ENCODE measurements at places on chromosomes 3 and 15. TPM values are rescaled to one million over a fixed set of nuclear protein-coding genes. Genes with fewer than 3 reads are reported as not detected.

Gene GRM2
- total RNA-seq: 0.66 TPM

GRCh38 chr15:57337868-57338411, 38.4 kb upstream of the CGNL1 start:
- DNase-seq: peak; percentile 53

GRCh38 chr3:48429960-48430707, at the start of gene PLXNB1:
PLXNB1 (minus strand) TSS chr3:48430086; CDS start chr3:48424611, 5,475 bp downstream.
- peak; percentile 40 for DNase-seq

DNA sequence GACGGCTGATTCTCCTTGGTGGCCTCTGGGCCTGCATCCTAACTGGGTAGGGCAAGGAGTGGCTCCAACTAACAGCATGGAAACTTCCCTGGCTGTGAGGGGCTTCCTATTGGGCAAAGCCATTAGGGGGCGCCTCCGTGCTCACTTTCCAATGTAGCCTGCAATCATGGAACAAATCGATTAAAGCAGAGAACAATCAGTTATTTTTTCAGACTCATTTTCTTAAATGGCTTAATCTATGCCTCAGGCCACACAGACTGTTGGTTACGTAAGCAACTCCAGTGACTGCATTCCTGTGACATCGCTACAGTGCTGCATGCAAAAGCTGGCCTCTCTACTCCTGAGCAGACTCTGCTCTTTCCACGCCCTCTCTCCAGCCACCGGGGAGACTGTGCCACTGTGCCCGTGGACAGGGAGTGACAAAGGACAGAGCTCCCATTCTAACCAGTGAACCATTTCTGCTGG, 278.9 kb downstream of the KLF13 start:
- DNase-seq: no peak

DNA sequence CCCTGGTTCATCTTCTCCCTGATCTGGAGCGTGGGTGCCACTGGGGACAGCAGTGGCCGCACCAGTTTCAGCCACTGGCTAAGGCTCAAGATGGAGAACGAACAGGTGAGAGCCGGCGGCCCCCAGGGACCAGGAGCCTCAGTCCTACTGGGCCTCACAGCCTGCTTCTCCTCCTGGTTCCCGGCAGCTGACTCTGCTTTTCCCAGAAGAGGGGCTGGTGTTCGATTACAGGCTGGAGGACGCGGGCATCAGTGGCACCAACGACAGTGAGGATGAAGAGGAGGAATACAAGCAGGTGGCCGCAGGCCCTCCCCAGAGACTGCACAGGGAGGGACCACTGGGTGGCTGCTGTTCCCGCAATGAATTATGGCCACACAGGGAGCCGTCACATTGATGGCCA, 54.4 kb downstream of the DNAH1 start:
- DNase-seq: no peak

DNA sequence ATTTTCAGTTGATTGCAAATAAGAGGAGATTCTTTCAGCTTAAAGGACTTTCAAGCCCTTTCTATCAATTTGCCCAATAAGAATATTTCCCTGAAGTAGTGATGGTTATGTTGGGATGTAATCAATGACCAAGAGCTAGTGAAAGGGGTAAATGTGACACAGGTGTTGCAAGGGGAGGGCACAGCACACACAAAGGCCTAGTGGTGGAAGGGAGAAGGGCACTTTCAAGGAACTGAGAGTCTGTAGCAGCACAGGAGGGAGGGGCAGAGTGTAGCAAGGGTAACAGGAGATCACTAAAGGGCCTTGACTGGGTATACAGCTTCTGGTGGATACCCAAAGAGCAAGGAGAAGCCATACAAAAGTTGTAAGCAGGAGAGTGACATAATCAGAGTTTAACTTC, 217.8 kb upstream of the ARHGEF26 start:
- no peak for DNase-seq

GRCh38 chr15:90412356-90413194, 24.5 kb downstream of the IQGAP1 start:
- no peak for DNase-seq

- no peak for DNase-seq
Observed at GRCh38 chr3:41248525-41248924, 49.2 kb downstream of the CTNNB1 start.

DNA sequence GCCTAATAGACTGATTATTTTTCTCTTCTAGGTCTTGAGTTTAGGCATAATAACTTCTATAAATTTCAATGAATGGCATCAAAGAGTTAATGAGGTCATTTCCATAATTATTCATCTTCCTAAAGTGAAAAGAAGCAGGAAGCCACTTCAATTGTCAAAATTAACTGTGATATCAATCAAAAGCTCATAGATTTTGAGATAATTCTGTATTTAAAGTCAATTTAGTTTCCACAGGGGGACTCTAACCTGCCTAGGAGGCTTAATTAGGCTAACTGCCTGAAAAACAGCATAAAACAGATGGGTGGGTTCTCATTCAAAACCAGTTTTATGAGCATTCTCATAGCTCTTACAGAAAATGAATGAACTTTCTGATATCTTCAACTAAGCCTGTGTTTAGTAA, 177.8 kb downstream of the OTOL1 start:
- DNase-seq: no peak

- no peak for DNase-seq
Observed at GRCh38 chr15:75785771-75786574, 57.3 kb upstream of the UBE2Q2 start.

DNA sequence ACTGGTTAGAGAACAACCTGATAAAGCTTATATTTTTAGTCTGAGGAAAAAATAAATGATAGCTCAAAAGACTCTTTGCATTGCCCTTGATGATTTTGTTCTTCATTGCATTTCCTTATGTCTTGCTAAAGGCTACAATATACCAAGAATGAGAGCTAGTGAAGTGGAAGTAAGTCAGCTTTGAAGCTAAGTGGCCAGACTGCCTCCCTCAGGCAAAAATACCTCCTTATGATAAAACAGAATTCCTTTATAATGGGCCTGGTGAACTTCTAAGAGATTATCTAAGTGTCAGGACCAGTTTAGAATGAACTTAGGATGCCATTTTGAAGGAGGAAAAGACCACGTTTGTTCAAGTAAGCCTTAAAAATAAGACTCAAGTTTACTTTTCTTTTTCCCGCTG, 678.4 kb downstream of the ROBO2 start:
- DNase-seq: no peak

DNA sequence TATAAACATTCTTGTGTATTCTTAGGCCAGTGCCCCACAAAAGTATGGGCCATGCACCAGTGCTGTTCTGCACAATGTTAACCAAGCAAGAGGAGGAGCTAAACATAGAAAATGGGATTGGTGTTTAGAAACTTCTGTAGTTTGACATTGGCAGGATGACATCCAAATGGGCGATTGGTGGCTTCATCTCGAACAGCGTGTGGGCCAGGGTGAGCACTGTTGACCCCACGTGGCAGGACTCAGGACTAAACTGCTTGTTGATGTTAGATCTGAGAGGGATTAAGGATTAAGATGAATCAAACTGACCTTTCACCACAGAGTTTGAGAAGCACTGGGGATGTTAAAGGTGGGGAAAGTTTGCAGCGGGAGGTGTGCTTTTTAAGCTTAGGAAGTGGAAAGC, 31.9 kb downstream of the ZNF710 start:
- no peak for DNase-seq

GRCh38 chr3:171792531-171792930, 17.8 kb downstream of the PLD1 start:
- DNase-seq: no peak

GRCh38 chr15:47409600-47409999, 307.7 kb upstream of the SEMA6D start:
- no peak for DNase-seq
